Left ventricle myocardium inferior (tissue), 1 donor: ENCODE measurements at places on chromosomes 2 and 18. TPM values are rescaled to one million over a fixed set of nuclear protein-coding genes. Genes with fewer than 3 reads are reported as not detected.

PDCD1 gene
- total RNA-seq, result 3.3 TPM

DNA sequence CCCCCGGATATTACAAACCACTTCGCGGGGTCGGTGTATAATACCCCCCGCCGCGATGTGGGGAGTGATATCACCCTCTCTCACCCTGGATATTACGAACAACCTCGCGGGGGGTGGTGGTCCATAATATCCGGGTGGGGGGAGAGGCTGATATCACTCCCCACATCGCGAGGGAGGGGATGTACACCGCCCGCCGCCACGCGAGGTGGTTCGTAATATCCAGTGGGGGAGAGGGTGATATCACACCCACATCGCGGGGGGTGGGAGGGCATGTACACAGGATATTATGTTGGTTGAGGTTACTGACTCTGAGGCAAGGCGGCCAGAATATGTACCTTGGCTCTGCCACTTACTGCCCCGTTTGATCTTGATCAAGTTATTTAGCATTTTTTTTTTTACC lies 14.8 kb upstream of the CWC22 start:
- peaks cover 11% of the 10 kb centered on the region for H3K27me3 ChIP-seq
- no peaks in the 10 kb centered on the region for H3K4me1 ChIP-seq
- H3K27ac ChIP-seq, result no peak overlapping the region
- H3K4me3 ChIP-seq, result no peak overlapping the region
- no peak for DNase-seq

SERPINB11 gene
- total RNA-seq, result not detected

DNA sequence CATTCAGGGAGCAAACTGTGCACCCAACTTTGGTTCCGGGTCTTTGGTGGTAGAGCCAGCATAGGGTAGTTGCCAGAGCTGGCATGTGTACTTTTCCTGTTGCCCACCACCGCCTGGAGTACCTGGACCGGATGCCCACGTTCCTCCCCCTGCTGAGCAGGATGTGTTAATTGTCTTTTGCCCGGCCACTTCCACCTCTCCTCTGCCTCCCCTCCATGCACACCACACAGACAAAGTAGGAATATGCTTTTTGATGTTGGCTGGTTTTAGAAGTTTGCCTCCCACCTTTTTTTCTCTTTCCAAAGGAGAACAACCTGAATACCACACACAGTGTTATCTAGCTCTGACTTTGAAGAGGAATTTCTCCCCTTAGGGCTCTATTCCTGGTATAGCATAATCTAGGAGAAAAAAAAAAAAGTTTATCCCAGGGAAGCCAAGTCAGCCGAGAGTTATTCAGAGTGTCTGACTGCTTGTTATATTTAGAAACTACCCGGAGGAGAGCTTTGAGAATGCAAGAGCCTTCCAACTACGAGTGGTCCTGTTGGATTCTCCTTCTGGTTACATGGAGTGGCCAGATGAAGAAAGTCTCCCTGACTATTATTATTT lies 111.9 kb downstream of the SETBP1 start:
- no peak for DNase-seq
- no peak overlapping the region for H3K4me3 ChIP-seq
- H3K27ac ChIP-seq, result peak overlapping the region; percentile 76
- no peaks in the 10 kb centered on the region for H3K36me3 ChIP-seq

DNA sequence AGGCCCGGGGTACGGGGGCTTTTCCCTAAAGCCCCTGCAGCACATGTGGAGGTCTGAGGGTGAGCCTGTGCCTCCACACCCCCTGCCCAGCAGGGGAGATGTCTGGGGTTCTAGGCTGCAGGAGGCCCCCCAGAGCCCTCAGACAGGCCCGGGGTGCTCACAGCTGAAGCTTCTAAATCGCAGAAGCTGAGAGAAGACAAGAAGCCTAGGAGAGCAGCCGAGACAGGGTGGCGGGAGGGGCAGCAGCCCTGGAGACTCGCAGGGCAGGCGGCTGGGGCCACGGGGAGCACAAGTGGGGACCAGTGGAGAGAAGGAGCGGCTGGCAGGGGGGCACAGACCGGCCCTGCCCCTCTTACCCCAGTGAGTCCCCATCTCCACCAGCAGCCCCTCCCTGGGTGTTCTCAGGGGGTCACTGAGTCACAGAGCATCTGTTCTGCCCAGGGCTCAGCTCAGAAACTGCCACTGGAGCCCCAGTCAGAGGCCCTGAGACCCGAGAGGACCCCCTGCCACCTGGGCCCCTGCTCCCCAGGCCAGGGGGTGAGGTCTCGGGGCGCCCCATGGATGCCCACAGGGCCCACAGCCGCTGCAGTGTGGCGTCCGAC lies 26.1 kb downstream of the GPC1 start:
- peak; percentile 7 for DNase-seq
- peaks cover 26% of the 10 kb centered on the region for H3K4me1 ChIP-seq
- H3K4me3 ChIP-seq, result no peak overlapping the region

DNA sequence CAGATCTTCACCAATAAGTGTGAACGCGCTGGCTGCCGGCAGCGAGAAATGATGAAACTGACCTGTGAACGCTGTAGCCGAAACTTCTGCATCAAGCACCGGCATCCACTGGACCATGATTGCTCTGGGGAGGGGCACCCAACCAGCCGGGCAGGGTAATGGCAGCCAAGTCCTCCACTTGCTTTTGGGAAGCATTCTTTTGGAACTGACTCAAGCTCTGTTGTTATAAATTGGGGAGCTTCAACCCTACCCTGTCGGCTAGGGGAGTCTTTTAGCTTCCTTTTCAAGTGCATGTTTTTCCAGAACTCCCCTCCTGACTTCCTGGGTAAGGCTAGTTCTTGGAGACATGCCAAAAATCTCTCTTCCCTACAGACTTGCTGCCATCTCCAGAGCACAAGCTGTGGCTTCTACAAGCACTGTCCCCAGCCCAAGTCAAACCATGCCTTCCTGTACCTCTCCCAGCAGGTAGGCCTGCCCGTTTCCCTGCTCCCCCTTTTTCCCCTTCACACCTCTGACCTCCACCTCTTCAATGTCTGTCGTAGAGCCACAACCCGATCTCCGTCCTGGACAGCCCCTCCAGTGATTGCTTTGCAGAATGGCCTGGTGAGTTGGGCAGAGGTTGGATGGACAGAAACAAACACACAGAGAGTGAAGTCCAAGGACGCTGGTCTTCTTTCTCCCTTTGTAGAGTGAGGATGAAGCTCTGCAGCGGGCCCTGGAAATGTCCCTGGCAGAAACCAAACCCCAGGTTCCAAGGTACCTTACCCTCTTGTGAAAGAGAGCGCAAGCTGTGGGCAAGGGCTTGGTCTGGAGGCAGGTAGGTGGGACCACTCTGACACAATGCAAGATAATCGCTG lies 1.5 kb downstream of the ZFAND2B start:
- peaks cover 27% of the 10 kb centered on the region for H3K4me1 ChIP-seq
- DNase-seq, result no peak
- H3K36me3 ChIP-seq, result peaks cover 45% of the 10 kb centered on the region
- H3K27ac ChIP-seq, result peak overlapping the region; percentile 97
- H3K27me3 ChIP-seq, result no peaks in the 10 kb centered on the region

COLEC12 gene
- total RNA-seq, result 7.3 TPM
